ENCODE measurements at places on chromosomes 1 and 21.

DNA sequence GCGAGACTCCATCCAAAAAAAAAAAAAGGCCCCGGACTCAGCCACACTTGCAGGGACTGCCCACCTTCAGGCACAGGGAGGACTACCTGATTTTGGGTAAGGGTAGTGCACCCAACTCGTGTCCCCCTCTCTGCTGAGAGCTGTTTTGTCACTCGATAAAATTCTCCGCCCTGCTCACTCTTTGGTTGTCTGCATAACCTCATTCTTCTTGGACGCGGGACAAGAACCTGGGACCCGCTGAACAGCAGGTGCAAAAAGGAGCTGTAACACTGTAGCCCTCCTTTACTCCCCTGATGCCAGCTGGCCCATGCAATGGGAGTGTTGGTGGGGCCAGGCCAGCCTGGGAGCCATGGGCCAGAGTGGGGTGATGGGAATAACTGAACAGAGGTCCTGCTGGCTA, 10.6 kb downstream of the S100B start:
- no peak for DNase-seq

DNA sequence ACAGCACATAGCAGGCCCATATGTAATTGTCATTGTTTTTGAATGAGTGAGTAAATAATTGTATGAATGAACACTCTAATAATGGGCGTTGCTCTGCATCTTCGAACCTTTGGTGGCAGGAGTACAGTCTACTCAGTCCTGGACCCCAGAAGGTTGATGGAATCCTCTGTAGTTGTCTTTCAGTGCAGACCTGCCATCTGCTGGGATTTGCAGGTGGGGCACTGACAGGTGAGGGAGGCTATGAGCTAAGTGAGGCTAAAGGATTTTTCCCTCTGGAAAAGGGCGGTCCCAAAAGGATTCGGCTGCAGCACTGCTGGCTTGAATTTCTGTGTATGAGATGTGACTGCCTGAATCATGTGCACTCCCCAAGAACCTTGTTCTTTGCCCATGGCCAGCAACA, 53.4 kb downstream of the PLXNA2 start:
- DNase-seq, result no peak

DNA sequence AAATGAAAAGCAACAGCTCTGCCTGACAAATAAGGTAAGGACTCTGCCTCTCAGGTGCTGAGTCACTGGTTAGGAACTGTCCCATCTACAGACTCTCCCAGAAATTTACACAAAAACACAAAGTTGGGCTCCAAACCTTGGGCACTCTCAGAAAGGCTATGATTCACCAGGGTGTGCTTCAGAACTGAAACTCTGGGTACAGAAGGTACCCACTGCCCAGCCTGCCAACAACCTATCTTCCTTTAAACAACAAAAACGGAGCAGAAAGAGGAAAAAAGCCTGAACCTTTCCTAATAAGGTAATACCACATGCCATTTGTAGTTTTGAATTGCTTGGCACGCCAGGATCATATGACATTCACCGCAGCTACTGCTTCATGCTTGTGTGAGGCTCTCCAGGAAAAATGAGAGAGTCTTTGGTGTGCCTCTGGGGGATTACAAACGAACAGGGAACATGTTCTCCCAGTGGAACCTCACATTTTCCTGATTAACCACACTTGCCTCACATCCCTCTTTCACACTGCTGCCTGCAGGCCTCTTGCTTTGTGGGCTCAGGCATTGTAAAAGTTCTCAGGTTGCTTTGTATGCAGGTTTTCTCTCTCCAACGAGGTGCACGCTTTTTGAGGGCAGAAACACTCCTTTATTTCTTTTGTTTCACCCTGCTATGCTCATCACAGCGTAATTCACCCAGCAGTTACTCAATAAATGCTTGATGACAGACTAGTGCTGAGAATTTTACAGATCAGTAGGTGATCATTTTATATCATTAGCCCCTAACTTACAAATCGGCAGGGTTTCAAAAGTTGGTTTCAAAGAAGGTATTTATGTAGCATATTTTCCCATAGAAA, 65.1 kb downstream of the GADD45A start:
- DNase-seq, result peak; percentile 91

GRCh38 chr1:1371746-1372711, 3.0 kb downstream of the AURKAIP1 start:
- peak; percentile 52 for DNase-seq

GRCh38 chr1:239811211-239811885, 280.3 kb upstream of the FMN2 start:
- peak; percentile 25 for DNase-seq

- peak; percentile 35 for DNase-seq
Measured at GRCh38 chr1:186950547-186950946, 121.8 kb downstream of the PLA2G4A start.

DNA sequence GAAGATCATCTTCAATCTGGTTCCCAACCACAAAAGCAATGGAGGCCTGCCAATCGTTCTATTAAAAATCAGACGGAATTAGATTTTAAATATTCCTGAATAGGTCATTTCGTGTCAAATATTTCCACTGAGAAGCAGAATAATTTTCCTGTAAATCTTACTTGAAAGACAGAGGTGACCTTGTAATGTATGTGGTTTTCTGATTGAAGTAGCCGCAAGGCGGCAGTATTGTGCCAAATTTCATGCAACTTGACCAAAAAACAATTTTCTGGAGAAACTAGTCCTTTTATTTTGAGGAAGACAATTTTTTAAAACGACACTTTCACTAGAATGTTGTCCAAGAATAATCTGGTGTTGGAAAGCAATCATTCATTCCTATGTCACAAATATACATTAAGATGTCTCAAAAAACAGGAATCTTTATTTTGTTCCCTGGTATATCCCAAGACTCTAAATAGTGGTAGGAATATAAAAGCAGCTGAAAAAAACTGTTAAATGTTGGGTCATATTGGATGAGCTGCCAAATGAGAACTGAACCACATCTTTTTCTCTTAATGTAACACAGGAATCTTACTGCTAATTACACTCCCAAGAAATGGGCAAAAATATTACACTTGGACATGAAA, 33.6 kb downstream of the SPAG17 start:
- peak; percentile 72 for DNase-seq

- DNase-seq, result no peak
Measured at GRCh38 chr1:199082778-199083389, 444.0 kb downstream of the PTPRC start.

DNA sequence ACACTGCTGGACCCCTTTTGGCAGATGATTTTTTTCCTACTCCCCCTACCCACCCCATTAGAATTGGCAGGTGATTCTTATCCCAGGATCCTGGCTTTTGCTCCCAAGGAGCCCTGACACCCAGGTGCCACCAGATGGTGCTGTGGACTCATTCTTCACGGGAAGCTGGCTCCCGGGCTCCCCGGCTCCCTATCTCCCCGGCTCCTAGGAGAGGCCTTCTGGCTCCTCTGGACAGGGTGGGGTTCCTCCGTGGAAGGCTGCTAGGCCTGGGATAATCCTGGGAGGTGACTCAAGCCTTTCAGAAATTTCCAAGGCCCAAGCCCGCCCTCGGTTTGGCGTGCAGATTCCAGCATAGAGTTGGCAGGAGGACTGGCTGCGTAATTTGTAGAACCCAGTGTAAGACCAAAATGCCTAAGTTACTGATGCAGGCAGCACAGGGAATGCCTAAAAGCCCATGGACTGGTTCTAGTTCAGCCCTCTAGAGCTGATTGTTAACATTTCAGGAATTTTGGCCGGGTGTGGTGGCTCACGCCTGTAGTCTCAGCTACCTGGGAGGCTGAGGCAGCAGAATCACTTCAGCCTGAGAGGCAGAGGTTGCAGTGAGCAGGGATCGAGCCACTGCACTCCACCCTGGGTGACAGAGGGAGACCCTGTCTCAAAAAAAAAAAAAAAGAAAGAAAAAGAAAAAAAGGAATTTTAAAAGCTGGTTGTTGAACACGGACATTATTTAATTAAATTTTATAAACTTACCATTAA, 6.8 kb upstream of the BSDC1 start:
- DNase-seq, result peak; percentile 78

DNA sequence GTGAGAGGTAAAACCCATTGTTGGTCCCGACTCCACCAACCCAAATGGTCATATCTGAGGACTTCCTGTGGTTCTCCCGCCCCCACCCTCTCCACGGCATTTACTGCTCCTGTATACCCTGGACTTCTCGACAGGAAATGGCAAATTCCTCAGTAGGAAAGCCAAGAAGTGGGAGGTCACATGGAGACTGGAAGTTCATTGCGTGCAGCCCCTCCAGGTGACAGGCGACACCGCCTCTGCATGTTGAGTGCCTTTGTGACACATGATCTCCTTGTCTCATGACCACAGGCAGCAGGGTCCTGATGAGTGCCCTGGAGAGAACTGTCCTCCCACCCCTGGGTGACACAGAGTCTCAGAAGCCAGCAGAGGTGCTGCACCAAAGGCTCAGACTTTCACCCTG, 24.2 kb downstream of the ERG start:
- DNase-seq, result no peak

GRCh38 chr1:43689289-43689688, 18.0 kb upstream of the ST3GAL3 start:
- peak; percentile 15 for DNase-seq

DNA sequence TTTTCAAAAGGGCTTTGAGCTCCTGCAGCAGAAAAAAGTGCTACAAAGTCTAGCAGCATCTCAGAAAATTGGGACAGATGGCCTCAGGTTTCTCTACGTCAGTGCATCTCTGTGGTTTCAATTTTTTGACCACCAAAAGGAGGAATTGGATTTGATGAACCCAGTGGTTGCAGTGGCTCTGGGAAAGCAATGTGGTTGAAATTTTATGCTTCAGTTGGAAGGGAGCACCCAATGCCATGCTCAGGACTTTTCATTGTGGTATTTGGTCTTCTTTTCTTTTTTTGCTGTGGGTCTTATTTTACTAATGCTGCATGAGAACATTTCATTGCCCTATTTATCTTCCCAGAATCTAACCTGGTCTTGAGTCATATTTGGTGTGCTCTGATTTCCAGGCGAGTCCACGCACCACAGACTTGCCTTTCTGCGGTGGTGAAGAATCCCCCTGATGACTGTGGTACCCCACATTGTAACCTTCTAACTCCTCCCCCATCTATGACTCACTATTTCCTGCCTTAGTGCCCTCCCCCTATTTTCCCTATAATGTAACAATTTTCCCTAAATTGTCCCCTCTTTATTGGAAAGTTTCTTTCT, 56.7 kb downstream of the S1PR1 start:
- DNase-seq, result peak; percentile 87

DNA sequence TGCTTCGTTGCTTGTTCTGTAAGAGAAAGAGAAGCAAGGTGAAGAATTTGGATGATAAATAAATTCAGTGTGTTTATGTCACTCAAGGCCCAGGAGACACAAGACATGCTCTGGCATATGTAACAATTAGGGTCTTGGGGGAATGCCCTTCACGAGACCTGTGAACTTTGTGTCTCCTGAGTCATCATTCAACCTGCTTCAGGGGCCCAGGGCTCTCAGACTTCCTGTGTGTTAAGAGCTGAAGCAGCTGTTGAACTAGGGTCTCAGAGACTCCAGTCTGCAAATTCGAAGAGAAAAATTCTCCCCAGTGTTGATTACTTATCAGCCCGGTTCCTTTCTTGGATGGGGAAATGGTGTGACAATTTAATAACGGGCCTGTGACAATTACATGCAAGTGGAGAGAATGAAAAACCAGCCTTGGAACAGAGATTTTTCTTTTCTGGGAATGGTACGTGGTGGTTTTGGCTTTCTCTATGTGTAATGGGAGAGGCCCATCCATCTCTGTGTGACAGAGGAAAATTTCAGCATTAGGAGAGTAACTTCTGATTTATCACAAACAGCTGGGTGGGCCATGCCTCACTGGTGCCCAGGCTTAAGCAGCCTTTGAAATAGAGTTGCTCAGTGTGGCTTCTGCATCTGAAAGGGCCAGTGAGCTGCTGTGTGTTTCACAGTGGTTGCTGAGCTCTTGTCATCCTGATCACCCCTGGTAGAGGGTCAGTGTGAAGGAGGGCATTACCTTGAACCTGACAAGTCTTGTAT, 22.4 kb downstream of the HUNK start:
- DNase-seq, result no peak

- no peak for DNase-seq
Measured at GRCh38 chr1:206419250-206419649, 51.0 kb upstream of the IKBKE start.

- no peak for DNase-seq
Measured at GRCh38 chr1:25431955-25432719, 1.4 kb downstream of the MACO1 start.

GRCh38 chr1:186297439-186298045, 77.5 kb downstream of the TPR start:
- DNase-seq, result no peak

Measured in astrocyte of the spinal cord (primary cell).